ENCODE measurements at places on chromosomes 11 and 22.

DNA sequence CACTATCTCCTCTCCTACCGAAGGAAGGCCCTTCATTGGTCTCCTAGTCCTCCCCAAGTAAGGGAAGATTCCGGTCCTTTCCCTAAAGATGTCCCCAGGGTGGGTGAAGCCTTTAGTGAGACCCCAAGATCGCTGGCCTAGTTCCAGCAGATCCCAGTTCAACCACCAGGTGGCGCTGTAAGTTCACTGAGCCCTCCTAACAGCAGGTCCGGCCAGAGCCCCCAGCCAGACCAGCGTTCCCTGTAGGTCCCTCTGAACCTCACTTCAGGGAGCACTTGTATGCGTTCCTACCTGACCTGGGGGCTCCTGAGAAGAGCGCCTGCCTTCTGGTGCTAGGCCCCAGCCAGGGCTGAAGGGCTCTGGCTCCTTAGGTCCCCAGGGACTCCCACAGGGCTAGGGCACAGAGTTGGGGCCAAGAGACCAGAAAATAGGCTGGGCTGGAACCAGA, 38.1 kb downstream of the LMO1 start:
- peak; percentile 56 for DNase-seq

- no peak for DNase-seq
These were observed 7.3 kb upstream of the ADAMTS8 start for GRCh38 chr11:130435671-130436070.

- no peak for DNase-seq
These were observed 31.8 kb downstream of the DLG2 start for GRCh38 chr11:85595285-85595884.

DNA sequence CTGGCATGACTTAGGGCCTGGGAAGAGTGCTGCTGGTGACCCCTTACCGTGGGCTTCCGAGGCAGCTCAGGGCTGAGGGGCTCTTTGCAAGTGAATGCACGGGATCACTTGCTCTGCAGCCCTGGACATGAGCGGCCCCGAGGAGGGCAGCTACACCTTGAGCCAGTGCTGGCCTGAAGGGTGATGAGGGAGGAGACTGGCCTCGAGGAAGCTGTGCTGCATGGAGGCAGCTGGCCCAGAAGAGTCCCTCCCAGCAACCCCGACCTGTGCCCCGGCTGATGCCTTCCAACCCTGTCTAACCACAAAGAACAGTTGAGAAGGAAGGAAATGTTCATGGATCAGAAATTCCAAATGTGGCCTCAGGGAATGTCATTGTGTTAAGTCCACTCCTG, 45.2 kb downstream of the TBX1 start:
- no peak for DNase-seq

DNA sequence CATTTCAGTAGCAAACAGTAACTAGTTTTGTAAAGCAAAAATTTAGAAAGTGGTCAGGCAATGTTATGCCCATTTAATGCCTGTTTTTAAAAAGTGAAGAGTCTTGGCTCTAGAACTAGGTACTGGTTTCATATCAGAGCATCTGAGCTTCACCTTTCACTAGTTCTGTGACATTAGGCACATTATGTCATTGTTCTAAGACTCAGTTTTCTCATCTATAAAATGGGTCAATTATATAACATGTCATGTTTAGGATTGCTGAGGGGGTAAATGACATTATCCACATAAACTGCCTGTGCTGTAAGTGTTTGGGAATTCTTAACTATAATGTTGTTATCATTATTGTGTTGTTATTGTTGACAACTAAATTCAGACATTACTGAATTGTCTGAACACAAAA, 235.6 kb upstream of the ZC3H12C start:
- no peak for DNase-seq

- no peak for DNase-seq
These were observed 1341.5 kb downstream of the BRD1 start for GRCh38 chr22:48486134-48486532.

DNA sequence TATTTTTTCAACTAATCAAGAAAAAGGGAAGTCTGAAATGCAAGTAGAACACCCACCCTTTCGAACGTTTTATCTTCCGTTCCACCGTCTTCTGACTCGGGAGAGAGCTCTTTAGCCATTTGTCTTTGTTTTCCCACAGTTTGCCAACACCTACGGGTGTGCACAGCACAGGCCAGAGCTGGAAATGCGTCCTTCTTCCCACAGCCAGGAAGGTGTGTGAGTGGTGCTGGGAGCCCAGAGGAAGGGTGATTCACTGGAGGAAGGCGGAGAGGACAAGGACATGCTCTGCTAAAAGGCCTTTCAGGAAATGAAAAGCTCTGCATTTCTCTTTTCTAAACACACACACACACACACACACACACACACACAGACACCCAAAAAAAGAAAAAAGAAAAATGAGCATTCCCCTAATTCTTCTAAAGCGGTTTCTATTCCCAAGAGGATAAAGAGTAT, 18.5 kb downstream of the ENDOD1 start:
- no peak for DNase-seq

DNA sequence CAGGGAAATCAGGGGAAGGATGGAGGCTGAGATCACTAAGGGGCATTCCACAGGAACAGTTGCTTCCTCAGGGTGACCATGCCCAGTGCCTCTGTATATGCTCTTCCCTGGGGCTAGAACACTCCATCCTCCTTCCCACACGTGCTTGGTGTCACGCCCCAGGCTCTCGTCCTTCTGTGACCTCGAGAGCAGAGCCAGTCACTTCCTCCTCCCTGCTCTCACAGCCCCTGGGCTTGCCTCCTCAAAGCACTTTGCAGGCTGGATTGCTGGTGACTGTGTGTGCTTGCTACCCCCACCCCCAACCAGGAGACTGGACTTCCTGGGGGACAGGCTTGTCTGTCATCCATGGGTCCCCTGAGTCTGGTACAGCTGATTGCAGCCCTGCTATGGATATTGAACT, 56.5 kb upstream of the AMPD3 start:
- no peak for DNase-seq

DNA sequence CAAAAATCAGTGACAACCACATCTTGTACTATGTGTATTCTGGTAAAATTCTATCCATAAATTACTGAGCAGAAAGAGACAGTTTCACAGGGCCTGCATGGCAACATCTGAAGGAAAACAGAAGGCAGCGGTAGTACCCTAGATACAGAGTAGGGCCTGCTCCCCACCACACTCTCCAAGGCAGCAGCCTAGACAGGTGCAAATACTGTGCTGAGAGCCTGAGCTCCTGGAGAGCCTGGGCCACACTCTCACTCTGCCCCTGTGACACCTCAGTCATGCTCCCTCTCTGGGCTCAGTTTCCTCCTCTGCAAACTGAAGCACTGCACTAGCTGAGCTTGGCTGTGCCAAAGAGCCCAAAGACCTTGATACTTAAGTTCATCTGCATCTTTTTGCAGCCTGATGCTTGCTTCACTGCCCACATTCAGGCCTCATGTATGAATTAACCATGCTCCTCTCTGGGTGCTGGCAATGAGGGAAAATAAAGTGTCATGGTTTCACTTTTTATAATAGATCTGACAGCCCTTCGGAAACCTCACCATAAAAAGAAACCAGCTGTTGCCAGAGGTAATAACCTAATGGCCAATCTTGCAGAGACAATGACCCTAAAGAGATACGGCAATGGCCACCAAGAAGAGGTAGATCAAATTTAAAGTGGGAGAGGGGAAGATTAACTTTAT, 104.7 kb downstream of the PLEKHA7 start:
- DNase-seq: no peak

DNA sequence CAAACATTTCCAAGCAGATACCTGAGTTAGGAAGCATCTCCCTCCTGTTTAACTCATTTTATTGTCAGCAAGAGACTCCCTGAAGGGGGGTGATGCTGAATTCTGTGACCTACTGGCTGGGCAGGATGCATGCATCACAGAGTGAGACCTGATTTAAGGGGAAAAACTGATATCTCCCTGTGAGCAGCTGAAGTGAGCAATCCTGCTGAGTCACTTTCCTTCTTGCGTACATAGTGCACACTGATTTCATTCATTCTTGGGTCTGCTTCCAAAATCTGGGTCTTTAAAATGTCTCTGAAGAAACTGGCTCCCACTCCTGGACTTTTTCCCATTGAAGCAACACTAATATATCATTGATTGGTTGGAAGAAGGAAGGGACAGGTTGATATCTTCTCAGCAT, 23.3 kb downstream of the P4HA3 start:
- DNase-seq: no peak

DNA sequence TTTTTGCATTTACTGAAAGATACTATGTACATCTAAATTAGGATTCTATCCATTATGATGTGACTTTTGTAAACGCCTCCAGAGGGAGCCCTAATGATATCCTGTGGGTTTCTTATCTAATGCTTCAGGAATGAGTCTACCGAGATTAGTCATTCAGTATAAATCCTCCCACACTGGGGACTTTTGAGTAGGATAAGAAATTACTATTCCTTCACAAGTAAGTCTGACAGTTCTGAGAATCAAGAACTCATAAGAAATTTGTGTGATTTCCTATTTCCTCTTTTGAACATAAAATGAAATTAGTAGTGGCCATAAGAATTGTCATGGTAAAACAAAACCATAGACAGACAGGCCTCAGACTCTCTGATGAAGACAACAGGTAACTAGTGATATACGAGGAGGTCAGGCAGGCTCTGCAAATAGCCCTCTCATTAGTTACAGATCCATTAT, 10.0 kb upstream of the OR5M1 start:
- no peak for DNase-seq

- DNase-seq: no peak
These were observed 57.9 kb downstream of the RAB38 start for GRCh38 chr11:88117281-88117858.

DNA sequence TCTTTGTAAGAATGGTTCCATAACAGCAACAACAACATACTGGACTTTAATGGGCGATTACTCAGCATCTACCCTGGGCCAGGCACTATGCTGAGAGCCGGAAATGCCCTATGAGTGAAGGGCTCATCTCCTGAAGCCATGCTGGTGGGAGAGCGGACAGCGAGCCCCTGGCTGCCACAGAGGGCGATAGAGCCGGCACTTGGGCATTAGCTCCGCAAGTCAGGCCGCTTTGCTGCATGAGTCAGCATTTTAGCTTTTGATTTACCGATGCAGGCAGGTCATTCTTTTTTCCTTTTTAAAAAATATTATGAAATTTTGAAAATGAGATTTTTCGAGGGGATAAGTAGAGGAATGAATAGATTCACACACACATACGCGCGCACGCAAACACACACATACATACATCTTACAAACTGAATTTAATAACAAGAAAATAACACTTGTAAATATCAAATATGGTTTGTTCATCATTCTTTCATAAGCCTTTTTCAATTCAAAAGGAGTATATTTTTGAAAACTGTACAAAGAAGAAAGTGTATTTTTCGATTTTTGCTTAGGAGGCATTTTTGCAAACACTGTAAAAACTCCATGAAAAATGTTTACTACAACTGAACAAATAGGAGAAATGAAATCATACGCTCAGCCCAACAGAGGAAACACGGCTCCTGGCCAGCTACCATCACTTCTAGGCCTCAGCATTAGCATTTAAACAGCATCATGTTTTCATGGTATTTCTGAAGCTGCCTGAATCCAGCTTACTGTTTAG, 667.3 kb downstream of the OPCML start:
- DNase-seq: no peak

- DNase-seq: no peak
These were observed 107.6 kb downstream of the ABTB2 start for GRCh38 chr11:34250211-34250610.

GRCh38 chr11:61061081-61061826, 41.0 kb upstream of the CD5 start:
- DNase-seq: peak; percentile 48

GRCh38 chr11:33889296-33889695, 2.6 kb downstream of the LMO2 start:
- DNase-seq: no peak
